ENCODE measurements at places on chromosomes 12 and 14.

DNA sequence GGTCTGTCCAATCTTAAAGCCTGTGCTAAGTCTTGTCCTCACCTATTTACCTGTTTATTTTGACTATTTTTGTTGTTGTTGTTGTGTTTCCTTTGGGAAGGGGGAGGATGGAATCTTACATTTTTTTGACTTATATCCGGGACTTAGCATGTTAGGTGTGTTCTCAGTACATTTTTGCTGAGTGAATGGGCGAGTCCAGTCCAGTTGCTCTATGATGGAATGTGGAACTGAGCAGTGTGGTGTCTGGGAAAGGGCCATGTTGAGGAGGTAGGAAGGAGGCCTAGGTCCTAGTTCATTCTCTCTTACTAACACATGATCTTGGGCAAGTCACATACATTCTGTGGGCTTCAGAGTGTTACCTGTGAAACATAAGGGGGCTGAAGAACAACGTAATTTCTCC is 80.9 kb upstream of the SLC38A2 start:
- no peak for DNase-seq

DNA sequence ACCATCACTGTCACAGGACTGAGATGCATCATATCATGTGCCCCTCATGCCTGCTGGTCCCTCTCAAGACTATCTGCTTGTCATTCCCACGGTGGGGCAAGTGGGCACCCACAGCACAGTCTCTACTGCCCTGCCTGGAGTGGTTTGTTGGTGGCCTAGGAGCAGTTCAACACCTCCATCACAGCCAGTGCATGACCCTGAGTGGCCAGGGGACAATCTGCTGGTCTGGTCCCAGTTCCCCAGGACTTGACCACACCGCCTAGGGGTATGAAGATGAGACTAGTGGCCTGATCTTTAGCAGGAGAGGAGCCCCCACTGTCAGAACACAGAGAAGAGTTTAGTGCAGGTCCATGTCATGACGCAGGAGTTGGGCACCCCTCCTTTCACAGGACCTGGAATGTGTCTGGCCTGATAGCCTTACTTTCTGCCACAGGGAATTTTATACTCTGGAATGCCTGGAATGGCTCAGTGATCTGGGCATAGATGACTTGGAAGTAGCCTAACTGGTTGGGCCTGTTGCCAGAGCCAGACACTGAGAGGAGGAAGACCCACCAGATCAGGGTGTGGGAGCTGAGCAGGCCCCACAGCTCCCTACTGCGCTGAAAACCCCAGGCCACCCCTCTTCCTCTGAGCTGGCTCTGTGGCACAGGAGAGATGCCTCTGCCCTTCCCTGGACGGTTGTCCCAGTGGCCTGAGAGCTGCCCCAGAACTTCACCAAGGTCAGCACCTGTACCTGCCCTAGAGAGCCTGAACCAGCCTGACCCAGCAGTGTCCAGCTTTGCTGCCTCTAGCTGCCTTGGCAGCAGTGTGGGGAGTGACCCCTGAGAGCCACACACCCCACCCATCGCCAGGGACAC is 83.3 kb downstream of the PUS7L start:
- peak; percentile 36 for DNase-seq

DNA sequence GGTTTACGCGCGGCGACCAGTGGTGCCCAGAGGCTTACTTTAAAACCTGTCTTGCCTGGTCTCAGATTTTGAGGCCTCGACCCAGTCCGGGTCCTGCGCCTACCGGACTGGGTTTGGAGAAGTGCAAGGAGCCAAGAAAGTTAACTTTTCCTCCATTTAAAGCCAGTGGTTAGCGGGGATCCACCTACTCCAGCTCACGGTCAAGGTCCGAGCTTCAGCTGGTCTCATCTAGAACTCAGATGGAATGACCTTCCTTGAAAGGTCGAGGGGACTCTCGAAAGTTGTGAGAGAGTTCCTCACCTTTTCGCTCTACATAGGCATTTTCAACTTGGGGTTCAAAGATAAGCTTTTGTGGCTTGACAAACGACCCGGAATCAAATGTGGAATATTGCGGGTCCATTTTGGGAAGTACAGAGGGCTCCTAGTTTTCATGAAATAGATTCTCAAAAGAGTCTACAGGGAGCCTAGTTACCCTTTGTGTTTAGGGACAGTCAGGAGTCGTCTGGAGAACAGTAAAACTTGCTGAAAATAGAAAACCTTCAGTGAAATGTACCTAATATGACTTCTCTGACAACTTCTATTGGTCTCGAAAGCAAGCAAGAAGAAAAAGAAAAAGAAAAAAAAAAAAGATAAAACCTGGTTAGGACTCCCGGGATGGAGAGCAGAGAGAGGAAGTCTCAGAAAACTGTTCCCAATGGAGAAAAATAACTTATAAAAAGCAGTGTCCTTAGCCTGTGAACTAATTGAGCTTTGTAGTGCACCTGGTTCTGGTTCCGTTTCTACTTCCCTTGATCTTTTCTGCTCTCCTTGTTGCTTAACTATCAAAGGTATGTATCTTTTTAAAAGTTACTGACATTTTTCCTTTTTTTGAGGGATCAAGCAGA is 1.4 kb downstream of the KCNMB4 start:
- no peak for DNase-seq

DNA sequence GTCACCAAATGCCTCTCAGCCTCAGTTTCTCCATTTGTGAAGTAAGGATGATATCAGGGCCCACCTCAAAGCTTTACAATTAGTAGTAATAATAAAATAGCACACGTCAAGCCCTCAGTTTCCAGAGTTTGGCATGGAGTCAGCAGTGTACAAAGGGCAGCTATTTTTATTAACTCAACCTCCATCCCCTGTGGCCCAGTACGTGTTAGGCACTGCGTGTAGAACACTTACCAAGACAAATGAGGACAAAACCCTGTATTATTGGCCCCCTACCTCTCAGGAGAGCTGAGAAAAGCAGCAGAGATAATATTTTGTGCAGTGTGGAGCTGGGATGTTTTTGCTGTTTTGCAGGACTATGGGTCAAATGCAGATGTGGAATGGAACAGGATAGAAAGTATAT is 280.8 kb downstream of the C12orf75 start:
- no peak for DNase-seq

DNA sequence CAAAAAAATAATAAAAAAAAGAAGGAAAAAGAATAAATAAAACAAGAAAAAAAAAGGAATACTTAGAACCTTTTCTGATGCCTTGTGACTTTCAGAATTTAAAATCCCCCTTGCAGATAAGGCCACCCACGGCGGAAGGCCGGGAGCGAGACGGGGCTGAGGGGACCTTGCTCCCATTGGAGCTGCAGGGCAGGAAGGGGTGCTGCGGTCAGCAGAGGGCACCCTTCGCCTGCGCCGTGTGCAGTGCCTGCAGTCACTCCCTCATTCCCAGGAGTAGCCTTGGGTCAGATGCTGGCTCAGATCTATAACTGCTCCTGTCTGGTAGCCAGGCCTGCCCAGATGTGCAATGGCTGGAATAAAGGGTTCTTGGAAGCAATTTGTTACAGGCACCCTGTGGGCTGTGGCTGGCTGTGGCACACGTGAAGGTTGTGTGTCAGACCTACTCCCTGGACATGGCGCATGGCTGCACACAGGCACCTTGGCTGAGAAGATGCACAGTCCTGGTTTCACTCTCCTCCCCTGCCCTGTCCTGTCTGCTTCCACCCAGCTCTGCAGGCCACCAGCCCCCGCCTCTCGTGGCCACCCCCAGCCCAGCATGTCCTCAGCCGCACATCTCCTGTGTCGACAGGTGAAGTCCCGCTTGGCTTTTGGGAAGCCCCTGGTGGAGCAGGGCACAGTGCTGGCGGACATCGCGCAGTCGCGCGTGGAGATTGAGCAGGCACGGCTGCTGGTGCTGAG is 13.4 kb upstream of the ALDH2 start:
- peak; percentile 75 for DNase-seq

GRCh38 chr14:97106609-97107008 is 309.4 kb downstream of the VRK1 start:
- no peak for DNase-seq

- no peak for DNase-seq
Observed at GRCh38 chr14:85466678-85467077, 63.3 kb upstream of the FLRT2 start.

- DNase-seq: no peak
Observed at GRCh38 chr12:15469356-15469755, 147.0 kb downstream of the PTPRO start.

- no peak for DNase-seq
Observed at GRCh38 chr12:19303496-19303895, 135.8 kb upstream of the AEBP2 start.

- DNase-seq: no peak
Observed at GRCh38 chr12:6158255-6158654, 33.8 kb upstream of the VWF start.

DNA sequence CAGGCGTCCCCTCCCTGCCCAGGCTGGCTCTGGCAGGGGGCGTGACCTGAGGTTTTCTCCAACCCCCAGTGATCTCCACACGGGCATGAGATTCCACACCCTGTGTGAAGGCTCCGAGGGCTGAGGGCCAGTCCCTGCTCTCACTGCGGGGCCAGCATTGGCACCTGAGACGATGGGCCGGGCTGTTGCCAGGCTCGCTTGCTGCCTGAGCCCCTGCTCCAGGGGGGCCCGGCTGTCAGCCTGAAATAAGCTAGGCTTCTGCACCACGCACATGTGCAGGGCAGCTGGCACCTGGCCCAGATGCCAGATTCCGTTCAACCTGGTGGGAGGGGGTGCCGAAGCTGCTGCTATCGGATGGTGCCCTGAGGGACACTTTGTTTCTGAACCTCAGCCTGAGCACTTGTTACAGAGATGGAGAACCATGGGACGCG is 196.5 kb upstream of the PRMT8 start:
- DNase-seq: no peak

DNA sequence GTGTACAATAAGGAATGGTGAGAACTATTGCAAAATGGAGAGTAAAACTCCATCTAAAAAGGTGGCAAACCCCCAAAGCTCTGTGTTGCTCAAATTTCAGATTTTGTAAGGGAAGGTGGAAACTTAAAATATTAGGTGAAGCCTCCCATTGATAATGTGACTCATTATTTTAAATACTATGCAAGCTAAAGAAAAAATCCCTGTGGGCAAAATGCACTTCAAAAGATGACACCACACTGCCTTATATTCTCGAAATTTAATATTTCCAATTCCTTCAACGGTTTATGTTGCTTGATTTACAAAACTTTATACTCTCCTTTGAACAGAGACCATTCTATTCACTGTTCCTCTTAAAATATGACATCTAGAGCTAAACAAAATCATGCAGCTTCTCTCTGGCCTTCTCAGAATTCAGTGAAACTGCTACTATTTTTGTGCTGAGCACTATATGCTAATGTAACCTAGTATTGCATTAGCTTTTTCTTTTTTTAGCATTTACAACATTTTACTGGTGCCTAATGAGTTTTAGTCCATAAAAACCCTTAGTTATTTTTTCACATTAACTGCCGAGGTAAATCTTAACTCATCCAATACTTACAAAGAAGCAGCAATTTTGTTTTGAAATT is 297.7 kb downstream of the SYT1 start:
- DNase-seq: no peak

- DNase-seq: no peak
Observed at GRCh38 chr12:110176745-110177144, 52.6 kb downstream of the IFT81 start.

- no peak for DNase-seq
Observed at GRCh38 chr12:127169321-127170181, 1097.4 kb upstream of the TMEM132C start.

- DNase-seq: no peak
Observed at GRCh38 chr14:68969278-68970033, 9.6 kb downstream of the ACTN1 start.

GRCh38 chr12:3241621-3242020 is 164.4 kb downstream of the TSPAN9 start:
- DNase-seq: no peak

GRCh38 chr12:56898938-56899337 is 35.3 kb downstream of the SDR9C7 start:
- no peak for DNase-seq

DNA sequence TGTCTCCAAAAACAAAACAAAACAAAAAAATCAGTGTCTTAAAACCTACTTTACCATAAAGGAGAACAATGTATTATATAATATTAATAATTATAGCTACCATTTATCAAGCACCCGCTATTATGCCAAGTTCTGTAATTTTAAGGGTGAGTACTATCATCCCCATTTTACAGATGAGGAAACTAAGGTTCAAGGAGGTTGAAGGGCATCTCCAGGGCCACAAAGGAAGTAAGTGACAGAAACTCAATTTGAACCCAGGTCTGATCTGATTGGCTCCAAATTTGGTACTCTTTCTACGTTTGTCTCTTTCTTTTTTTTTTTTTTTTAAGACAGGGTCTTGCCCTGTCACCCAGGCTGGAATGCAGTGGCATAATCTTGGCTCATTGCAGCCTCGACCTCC is 115.4 kb downstream of the BCAT1 start:
- DNase-seq: no peak

- peak; percentile 51 for DNase-seq
Observed at GRCh38 chr14:85531587-85532373, 1.8 kb downstream of the FLRT2 start.

DNA sequence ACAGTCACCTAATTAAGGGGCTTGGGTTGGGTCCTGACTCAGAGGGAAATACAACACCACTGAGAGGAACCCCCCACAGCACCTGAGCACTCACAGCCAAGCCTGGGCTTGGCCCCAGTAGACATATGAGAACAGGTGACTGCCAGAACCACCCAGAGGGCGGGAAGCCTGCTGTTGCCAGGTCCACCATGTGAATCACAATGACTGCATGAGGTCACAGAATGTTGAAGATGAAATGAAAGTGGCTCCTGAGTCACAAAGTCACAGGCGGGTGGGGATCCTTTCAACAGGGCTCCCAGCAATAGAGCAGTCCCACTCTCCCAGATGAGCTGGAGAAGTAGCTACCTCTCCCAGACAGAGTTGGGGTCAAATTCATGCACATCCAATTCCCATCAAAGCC is at the start of gene LRRC74A:
TSS of gene LRRC74A (plus strand) at position 287 of the 400 bp plus-strand sequence. CDS start 290 bp downstream, outside the sequence.
- no peak for DNase-seq
